T-cell (primary cell): ENCODE measurements at places on chromosomes 2 and 18.
A peak's percentile ranks its signal among the peaks of the same experiment; 100 is the strongest.

DNA sequence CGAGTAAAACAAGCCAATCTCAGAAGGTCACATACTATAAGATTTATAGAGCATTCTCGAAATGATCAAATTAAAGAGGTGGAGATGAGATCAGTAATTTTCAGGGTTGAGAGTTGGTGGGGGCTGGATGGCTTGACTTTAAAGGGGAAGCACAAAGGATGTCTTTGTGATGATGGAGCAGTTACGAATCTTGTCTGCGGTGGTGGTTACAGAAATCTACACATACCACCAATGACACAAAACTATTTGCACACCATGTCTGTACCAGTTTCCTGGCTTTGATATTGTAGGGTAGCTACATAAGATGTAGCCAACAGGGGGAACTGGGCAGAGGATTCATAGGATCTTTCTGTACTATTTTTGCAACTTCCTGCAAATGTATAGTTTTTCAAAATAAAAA is 190.6 kb upstream of the SMIM21 start:
- no peak overlapping the region for H3K27ac ChIP-seq
- no peaks in the 10 kb centered on the region for H3K36me3 ChIP-seq
- DNase-seq, result no peak
- H3K4me3 ChIP-seq, result no peak overlapping the region
- no peaks in the 10 kb centered on the region for H3K27me3 ChIP-seq
- H3K4me1 ChIP-seq, result no peaks in the 10 kb centered on the region

- no peaks in the 10 kb centered on the region for H3K27me3 ChIP-seq
- peak within 1 kb of the TSS; percentile 58 for H3K4me3 ChIP-seq
- peaks cover 45% of the 10 kb centered on the region for H3K4me1 ChIP-seq
- peak within 1 kb of the TSS; percentile 89 for H3K27ac ChIP-seq
Measured at GRCh38 chr2:174597345-174598047, at the start of gene WIPF1. Gene WIPF1, minus strand, starts transcription at chr2:174597804. Its CDS starts 12,231 bp downstream, at chr2:174585573.

- no peak for DNase-seq
- peaks cover 10% of the 10 kb centered on the region for H3K27me3 ChIP-seq
- no peaks in the 10 kb centered on the region for H3K36me3 ChIP-seq
Measured at GRCh38 chr18:31044926-31045325, 2.4 kb upstream of the DSC3 start.

DNA sequence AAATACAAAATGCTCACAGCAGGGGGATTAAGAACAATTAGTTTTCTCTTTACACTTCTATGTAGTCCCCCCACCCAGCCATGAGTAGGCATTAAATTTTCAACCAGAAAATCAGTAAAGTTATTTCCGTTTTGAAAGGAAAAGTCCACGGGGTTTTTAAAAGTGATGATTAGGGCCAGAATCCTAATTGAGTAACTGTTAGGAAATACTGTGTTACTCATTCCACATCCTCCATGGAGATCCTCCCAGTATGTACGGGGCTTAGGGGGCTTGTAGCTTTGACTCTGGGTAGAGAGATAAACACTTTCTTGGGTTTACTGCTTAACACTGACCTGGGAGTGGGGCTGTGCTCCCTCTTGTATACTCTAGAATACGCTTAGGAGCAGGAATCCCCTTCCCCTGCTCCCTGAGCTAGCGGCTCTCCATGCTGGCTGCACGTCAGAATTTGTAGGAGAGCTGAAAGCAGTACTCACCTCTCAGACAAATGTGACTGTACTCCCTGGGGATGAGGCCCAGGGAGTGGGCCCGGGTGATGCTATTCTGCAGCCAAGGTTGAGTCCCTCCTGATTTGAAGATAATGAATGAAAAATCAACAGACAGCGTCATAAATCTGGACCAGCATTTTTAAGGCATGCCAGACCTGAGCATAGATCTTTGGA is 100.5 kb downstream of the SLC4A3 start:
- no peak overlapping the region for H3K27ac ChIP-seq
- H3K4me1 ChIP-seq, result no peaks in the 10 kb centered on the region
- H3K27me3 ChIP-seq, result no peaks in the 10 kb centered on the region
- no peak for DNase-seq

DNA sequence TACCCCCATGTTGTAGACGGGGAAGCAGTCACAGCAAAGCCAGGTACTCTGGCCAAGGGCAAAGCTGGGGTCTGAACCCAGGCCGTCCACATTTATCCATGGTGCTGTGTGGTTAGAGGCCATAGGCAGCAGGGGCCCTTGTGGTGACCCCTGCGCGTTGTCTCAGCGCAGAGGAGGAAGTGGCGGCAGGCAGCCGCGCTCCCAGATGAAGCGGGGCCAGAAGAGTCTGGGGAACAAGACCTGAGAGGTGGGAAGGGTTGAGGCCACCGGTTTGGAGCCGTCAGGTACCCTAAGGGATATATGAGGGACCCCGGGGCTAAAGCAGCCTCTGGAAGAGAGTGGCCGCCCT is 770 bp downstream of the ZNF396 start:
- H3K36me3 ChIP-seq, result no peaks in the 10 kb centered on the region
- DNase-seq, result peak; percentile 3
- no peak overlapping the region for H3K27ac ChIP-seq
- H3K27me3 ChIP-seq, result peaks cover 4% of the 10 kb centered on the region

DNA sequence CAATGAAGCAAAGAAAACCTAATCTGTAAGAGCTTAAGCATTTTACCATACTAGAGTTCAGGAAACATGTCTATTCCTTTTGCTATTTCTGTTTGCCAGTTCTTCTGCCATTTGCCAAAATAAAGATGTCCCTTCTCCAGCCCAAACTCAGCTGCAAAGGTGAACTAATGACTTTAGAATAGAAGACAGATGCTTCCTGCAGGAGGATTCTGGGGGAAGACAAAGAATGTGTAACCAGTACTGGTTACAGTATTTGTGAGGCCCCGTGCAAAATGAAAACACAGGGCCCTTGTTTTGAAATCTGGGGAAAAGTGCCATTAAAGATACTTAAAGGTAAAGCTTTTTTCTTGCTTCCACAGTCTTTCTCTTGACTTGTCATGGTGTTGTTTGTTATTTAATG is 34.3 kb upstream of the MTX2 start:
- no peak overlapping the region for H3K27ac ChIP-seq
- no peak overlapping the region for H3K4me3 ChIP-seq
- H3K36me3 ChIP-seq, result no peaks in the 10 kb centered on the region

DNA sequence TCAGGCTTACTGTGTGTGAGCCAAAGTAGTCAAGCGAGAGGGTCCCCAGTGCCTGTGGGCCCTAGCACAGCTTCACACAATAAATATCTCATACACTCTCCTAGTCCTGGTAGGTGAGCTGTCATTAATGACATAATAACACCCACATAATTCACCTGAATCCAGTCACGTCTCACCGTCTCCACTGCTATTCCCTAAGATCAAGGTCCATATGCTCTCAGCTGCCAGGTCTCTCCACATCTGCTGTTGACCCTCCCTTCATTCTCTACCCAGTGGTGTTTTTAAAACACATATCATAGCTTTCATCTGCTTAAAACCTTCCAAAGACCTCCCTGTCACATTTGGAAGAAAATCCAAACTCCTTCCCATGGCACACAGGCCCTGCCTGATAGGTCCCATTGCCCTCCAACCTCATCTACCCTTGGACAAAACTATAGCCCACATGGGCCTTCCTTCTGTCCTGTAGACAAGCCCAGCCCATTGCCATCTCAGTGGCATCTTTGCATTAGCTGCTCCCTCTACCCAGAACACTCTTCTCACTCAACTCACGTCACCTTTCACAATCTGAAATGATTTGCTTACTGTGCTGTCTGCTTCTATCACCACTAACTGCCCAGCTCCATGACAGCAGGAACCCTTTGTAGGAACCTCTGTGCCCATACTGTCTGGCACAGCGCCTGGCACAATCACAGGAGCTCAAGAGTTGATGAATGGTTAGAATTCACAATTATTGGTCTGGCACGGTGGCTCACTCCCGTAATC is 7.5 kb downstream of the KCNG3 start:
- H3K36me3 ChIP-seq, result no peaks in the 10 kb centered on the region
- no peak overlapping the region for H3K4me3 ChIP-seq
- H3K27me3 ChIP-seq, result no peaks in the 10 kb centered on the region
- H3K27ac ChIP-seq, result no peak overlapping the region

DNA sequence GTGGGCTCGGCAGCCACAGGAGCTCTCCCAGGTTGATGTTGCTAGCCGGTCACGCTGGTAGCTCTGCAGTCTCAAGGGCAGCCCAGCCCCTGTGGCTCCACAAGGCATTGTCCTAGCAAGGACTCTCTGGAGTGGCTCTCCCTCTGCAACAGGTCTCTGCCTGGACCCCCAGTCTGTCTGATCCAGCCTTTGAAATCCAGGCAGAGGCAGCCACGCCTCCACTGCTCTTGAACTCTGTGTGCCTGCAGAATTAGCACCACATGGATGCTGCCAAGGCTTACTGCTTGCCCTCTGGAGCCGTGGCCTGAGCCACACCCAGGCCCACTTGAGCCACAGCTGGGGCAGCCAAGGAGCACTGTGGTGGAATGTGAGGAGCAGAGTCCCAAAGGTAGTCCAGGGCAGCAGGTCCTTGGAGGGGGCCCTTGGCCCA is 43.0 kb upstream of the FAHD2A start:
- H3K36me3 ChIP-seq, result no peaks in the 10 kb centered on the region
- peaks cover 22% of the 10 kb centered on the region for H3K27me3 ChIP-seq
- DNase-seq, result no peak
- no peaks in the 10 kb centered on the region for H3K4me1 ChIP-seq
- no peak overlapping the region for H3K27ac ChIP-seq

DNA sequence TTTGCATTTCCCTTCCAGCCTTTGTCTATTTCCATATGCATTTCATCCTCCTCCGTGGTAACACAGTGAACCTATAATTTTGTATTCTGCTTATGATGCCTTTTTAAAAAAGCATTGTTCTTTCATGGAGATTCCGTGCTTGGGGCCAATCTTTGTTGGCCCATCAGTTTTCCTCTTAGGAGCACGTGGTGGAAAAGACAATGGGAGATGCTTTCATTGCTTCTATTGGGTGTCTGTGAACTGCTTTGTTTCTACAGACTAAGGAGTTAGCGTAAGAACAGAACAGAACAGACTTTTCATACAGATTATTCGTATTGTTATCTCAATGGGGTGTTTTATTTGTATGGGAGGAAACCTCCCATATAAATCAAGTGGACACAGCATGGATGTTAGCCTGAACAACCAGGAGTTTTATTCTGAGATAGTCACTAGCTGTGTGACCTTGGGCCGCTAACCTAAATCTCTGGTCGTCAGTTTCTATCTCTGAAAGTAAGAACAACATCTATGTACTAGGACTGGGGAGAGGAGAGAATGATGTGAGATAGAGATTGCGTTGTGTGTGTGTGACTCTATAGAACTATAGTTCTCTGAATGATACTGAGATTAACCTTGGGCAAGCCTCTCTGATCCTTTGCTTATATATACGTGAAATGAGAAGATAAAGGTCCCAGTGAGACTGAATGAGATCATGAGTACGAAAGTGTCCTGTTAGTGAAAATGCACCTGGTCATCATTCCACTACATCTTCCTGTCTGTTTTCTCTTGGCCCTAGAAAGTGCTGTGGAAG is 22.9 kb upstream of the YWHAQ start:
- no peaks in the 10 kb centered on the region for H3K36me3 ChIP-seq
- H3K27ac ChIP-seq, result no peak overlapping the region
- no peak overlapping the region for H3K4me3 ChIP-seq
- no peak for DNase-seq

DNA sequence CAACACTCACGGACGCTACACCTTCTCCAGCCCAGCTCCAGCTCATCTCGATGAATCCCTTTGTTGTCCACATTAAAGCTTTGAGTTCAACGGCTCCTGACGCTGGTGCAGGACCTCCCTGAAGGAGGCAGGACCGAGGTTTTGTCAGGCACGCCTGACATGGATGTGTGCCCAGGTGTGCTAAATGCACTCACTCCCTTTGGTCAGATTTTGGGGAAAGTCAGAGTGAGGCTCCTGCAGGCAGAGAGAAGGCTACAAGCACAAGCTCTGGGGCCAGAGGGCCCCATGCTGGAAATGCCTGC is 78.6 kb downstream of the NDUFA10 start:
- no peaks in the 10 kb centered on the region for H3K27me3 ChIP-seq
- no peak for DNase-seq
